Activated CD8-positive, alpha-beta T cell treated with anti-CD3 and anti-CD28 coated beads for 36 hours (primary cell): ENCODE measurements at places on chromosomes 12 and 14. TPM values are rescaled to one million over a fixed set of nuclear protein-coding genes. Genes with fewer than 3 reads are reported as not detected.

The PRH2 gene
- total RNA-seq: not detected

The INSM2 gene
- total RNA-seq: not detected

The KIF26A gene
- total RNA-seq: 0.65 TPM

DNA sequence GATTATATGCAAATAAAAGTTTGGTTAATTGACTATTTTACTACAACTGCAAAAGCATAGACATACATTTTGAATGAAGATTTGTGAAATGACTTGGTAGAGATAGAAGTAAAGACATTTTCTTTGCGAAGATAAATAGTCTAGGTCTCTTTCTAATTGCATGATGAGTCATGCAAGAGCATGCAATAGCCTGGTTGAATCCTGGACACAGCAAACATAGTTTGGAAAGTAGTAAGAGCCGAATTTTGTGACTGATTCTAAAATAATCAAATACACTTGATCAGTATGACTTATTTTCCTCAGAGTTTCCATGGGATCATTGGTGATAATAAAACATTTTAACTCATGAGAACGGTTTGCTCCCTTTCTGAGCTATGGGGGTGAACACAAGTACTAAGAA is 27.7 kb upstream of the CAND1 start:
- DNase-seq: no peak

GRCh38 chr14:32087173-32087861 is 10.2 kb downstream of the ARHGAP5 start:
- DNase-seq: no peak
